ENCODE measurements at places on chromosomes 6 and 20.

GRCh38 chr6:38937839-38938613, 110.6 kb upstream of the GLP1R start:
- no peak for DNase-seq

DNA sequence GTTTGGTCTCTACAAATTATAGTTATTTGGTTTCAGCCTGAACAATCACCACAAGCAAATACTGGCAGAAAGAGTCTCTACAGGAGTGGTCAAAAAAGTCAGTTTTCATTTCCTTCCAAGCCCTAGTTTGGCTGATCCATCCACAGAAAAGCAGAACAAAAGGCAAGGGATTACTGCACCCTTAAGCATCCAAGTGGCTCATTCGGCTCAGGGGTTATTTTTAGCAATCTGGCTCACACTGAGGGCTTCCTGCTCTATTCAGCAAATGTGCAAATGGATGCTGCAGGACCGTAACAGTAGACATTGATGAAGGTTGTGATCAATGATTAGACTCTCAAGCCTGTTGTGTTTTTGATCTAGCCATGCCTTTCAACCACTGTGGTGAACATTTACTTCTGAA, 62.2 kb upstream of the FABP7 start:
- DNase-seq = no peak

DNA sequence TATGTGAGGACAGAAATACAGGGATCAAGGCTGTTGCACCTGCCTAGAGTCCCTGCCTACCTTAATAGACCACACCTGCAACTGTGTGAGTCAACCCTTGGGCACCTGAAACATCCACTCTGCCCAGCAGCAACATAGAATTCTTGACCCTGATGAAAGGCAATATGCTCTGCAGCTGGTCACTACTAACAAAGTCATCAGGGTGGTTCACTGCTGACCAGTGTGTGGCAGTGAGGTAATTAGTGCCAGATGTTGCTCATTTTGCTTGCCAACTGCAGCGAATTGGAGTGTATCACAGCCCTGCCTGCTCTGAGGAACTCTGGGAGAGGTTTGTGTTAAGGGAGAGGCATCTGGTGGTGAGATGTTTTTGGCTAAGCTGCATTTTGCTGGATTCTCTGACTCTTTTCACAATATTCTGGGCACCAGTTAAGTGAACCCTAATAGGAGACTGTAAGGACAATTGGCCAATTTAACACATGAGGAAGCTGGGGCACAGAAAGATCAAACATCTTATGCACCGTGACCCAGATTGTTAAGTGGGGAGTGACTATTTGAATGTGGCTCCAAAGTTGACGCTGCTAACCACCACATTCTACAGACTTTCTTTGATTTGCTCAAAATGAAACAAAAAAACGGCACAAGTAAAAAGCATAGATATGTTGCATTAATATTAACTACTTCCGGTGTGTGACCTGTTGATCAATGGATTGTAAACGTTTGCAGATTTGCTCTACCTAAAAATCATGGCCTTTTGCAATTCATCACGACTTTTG, 61.9 kb upstream of the OPRM1 start:
- no peak for DNase-seq

GRCh38 chr6:170151321-170151771, 139.5 kb downstream of the DLL1 start:
- no peak for DNase-seq

Measured in GM12892 (cell line).